ENCODE measurements at places on chromosomes 6 and 20.

DNA sequence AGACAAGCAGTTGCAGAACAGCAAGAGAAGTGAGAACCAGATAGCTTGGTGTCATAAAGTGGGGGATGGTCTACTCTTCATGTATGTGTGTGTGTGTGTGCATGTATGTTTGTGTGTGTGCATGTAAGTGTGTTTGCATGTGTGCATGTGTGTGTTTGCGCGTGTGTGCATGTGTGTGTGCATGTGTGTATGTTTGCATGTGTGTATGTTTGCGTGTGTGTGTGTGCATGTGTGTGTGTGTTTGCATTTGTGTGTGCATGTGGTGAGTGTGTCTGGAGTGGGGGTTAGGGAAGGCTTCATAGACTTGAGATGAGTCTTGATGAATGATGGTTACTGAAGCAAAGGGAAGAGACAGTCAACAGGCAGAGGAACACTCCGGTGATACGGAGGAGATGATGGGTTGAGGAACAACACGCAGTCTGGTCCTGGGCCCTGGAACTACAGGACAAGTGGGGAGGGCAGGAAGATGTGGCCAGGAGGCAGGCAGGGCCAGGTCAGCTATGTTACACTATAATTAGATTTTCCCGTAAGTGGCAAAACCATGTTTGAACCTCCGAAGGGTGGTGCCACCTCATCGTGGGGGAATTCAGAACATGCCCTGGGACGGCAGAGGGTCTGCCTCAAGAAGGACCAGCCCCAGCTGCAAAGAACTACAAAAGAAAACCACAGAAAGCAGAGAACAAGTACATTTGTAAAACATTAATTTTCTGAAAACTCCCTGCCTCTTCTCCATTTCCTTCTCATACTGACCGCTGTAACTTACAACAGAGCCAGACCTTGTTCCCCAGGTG, 38.7 kb upstream of the PDE10A start:
- no peak for DNase-seq

DNA sequence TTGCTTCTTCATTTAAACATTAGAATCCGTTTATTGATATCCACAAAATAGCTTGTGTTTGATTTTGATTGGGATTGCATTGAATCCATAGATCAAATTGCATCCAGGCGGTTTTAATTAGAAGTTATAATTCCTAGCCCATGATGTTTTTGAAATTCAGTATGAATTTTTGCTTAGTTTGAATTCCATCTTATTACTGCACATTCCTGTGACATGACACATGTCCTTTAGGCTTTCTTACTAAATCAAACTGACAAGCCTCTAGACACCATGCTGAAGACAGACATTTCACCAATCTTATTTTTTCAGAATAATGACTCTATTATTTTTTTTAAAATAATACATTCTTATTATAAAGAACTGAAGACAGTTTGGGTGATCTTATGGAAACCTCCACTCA, 21.4 kb upstream of the PI16 start:
- no peak for DNase-seq

- DNase-seq = no peak
Measured at GRCh38 chr20:2217857-2218539, 77.8 kb upstream of the TGM3 start.

- DNase-seq = peak; percentile 45
Measured at GRCh38 chr6:151475653-151476523, 17.9 kb upstream of the CCDC170 start.

DNA sequence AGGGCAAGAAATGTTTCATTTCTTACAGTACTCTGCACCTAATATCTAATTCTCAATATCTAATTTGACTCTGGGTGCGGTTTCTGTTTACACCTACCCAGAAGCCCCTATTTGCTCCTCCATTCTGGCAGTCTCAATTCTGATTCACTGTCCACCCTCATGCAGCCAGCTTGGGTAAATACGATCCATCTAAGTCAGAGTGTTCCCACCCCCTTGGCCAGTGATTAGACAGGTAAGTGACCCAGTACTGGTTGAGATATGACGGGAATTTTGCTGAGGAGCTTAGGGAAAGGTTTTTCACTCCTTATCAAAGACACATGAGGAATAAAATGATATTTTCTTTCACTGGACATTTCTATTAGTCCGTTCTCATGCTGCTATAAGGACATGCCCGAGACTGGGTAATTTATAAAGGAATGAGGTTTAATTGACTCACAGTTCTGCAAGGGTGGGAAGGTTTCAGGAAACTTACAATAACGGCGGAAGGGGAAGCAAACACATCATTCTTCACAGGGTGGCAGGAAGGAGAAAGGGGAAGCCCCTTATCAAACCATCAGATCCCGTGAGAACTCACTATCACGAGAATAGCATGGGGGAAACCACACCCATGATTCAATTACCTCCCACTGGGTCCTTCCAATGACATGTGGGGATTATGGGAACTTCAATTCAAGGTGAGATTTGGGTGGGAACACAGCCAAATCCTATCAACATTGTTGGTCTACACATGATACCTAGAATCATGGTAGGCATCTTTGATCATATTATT, 29.4 kb downstream of the GLO1 start:
- no peak for DNase-seq
